ENCODE measurements at places on chromosomes 3 and 15.

- no peak for DNase-seq
These were observed 12.8 kb upstream of the DUSP7 start for GRCh38 chr3:52069135-52069534.

DNA sequence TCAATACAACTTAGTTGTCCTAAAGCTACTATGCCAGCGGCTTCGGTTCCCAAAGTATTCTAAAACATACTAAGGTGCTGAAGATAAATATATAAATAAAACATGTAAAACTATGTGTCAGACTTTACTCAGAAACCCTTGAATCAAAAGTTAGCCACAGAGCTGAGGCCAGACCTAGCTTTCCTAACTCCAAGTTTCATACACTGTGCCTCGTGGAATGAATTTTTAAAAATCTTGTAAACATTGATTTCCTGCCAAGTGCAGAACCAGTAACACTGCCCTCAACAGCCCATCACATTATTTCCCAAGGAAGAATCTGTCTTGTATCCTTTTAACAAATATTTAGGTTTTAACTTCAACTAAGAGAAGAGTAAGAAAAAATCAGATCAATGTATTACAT lies 36.4 kb downstream of the TAMM41 start:
- no peak for DNase-seq

- DNase-seq = no peak
These were observed at the start of gene SLITRK3 for GRCh38 chr3:165195640-165196576. TSS of gene SLITRK3 (minus strand) at chr3:165196384. CDS start at chr3:165190830, 5,554 bp downstream.

- DNase-seq = no peak
These were observed 56.4 kb downstream of the PLD1 start for GRCh38 chr3:171753665-171754408.

Data from HT-29 (cell line).